ENCODE measurements at places on chromosomes 4 and X.

DNA sequence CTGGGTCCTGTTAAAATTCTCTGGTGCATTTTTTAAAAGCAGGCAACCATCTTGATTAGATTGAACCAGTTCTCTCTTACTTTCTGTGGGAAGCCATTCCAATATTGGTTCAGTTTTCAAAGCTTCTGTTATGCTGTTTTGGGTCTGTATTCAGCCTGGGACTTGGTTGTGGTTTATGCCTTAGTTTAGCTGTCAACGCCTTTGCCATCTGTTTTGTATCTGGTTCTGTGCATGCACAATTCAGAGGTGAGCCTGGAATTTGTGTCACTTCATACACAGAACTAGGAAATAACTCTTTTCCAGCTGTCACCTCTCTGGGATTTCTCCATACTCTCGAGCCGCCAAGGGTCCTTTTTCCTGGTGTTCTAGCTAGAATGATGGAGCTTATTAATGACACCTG is 46.2 kb downstream of the STAP1 start:
- DNase-seq, result no peak

DNA sequence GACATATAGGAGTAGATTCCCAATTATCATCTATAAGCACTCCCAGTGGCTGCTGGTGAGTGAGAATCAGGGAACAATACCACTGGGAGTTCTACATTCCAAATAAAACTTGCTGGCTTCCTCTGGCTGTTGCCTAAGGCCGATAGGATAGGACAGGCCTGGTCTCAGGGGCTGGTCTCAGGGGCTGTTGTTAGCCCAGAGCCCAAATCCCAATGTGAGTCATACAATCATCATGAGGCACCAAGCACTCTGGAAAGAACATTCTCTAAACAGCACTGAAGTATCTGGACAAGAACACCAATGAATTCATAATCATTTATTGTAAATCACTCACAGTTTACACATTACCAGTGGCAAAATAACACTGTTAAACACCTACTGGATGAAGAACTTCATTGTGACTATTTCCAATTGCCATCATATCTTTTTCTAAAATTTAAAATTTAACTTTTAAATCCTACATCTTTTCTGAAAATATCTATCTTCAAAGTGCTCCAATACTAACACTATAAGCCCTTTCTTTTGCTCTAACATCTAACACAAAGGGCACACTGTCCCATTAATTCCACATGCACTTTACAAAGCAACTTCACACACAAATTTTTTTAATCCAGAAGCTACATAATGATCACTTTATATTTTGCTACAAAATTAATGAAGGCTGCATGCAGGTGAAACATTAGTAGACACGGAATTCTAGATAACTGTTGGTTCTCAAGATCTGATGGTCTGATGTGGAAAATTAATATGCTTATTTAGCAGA is 67.6 kb upstream of the TMEM150C start:
- no peak for DNase-seq

DNA sequence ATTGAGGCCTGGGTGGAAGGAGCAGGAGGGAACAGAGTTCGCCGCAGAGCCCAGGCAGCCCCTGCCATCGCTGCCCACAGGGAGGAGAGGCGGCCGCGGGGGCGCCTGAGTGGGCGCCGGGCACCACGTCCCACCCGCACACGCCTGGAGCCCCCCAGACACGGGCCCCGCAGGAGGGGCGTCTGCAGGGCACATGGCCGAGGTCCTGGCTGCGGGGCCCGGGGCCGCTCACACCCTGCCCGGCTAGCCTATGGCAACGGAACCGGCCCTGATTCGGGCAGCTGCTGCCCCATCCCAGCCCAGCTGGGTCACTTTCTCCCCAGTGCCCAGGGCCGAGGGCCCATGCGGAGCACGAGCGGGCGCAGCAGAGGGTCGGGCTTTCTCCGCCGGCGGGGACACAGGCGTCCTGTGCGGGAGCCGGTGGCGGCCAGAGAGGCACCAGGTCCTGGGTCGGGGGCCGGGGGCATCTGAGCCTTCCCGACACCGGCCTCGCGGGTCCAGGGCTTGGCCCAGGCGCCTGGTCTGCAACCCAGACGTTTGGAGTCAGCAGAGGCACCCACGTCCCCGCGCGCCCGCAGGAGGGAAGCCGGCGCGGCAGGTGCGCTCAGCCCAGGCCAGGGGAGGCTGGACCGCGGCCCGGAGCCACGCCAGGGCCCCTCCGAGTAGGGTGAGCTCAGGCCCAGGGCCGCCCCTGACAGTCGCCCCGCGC is 91.2 kb downstream of the FAM53A start:
- DNase-seq, result no peak

DNA sequence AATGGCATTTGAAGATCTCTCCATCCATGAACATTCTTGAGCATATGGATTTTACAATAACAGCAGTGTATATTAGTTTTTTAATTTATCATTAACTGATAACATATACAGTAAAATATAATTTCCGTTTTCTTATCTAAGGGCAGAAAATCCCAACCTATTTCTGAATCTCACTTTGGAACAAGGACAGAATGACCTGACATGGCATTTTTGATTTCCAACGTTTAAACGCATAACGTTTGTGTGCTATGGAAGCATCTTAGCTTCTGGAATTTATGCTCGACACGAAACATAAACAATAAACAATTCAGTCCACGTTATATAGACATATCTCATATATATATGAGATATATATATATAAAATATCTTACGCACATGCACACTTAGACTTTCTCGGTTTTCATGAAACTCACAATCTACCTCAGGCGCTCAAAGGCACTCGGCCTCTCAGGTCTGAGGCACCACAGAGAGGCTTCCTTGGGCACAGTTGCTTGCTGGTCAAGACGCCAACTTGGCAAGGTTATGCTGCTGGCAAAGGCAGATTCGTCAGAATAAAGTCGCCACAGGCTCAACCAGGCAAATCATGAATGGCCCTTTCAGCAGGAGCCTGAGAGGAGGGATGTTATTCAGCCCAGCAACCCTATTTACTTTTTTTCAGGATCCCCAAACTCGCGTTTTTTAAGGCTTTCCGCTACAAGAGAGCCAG is 1.0 kb upstream of the UGT8 start:
- no peak for DNase-seq

DNA sequence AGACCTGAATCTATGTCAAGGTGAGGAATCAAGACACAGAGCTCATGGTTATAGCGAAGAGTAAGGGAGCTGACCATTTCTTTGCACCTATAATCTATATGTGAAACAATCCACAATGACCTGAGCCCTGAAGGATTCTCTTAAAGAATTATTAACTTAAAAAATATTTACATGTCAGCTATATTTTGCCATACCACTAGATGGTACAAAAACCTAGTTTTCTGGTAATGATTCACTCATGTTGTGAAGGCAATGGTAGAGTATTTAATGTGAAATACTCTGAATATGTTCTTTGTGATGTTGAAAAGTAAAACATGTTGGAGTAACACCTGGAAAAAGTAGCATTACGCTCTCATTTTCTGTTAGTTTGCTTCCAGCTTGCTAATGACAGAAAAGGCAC is 40.0 kb downstream of the VGLL1 start:
- no peak for DNase-seq

- no peak for DNase-seq
Observed at GRCh38 chr4:73442275-73442674, 6.3 kb downstream of the AFP start.

DNA sequence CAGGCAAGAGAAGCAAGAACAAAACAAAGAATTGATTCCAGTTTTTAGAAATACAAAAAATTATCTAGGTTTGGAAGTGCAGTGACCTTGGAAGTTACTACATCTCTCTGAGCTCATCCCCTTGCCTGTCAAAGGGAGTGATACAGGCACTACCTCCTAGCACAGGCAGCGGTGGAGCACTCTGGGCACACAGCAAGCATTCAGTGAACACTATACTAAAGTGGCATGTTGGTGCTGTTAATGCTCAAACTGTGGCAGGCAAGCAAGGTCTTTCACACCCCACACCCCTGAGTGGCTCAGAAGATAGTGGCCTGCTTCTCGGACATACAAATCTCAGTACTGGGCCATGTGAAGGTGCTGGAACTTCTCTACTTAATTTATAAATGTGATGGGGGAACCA is 51.2 kb downstream of the DRD5 start:
- no peak for DNase-seq

- DNase-seq, result no peak
Observed at GRCh38 chr4:138053641-138054301, 188.4 kb downstream of the SLC7A11 start.

DNA sequence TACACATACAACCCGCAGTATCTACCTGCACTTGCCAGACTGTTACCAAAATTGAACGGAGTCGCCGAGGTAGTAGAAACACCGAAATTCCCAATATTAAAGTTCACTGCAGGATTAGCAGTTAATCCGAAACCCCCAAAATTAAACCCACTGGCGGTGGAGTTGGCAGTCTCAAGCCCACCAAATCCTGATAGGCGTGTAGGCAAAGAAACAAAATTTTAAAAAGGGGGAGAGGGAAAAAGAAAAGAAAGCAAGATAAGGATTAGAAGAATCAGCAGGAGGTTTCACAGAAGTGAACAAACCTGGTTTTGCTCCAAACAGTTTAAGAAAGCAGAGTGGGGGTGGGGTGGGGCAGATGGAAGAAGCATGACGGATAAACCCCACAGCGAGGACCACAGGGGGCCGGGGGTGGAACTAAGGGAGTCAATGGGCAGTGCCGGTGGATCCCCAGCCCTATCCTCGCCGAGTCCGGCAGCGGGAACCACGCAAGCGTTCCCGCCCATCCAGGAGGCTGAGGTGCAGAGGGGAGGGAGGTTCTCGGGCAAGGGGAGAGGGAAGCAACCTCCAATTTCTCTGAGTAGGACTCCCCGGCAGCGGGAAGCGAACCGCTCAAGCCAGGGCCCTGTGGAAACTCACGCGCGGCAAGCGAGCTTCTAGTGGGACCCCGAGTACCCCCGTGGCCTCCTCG is 599 bp downstream of the NUP54 start:
- DNase-seq, result no peak

DNA sequence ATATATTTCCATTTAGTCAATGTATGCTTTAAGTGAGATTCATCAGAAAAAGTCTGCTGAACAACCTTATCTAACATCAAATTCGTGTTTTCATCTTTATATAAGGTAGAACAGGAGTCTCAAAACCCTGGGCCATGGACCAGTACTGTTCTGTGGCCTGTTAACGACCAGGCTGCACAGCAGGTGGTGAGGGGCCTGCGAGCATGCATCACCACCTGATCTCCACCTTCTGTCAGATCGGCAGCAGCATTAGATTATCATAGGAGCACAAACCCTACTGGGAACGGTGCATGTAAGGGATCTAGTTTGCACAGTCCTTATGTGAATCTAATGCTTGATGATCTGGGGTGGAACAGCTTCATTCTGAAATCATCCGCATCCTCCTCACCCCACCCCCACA is 3.2 kb downstream of the CTSO start:
- DNase-seq, result no peak

- DNase-seq, result no peak
Observed at GRCh38 chr4:189850239-189850856, 90.3 kb upstream of the FRG1 start.

DNA sequence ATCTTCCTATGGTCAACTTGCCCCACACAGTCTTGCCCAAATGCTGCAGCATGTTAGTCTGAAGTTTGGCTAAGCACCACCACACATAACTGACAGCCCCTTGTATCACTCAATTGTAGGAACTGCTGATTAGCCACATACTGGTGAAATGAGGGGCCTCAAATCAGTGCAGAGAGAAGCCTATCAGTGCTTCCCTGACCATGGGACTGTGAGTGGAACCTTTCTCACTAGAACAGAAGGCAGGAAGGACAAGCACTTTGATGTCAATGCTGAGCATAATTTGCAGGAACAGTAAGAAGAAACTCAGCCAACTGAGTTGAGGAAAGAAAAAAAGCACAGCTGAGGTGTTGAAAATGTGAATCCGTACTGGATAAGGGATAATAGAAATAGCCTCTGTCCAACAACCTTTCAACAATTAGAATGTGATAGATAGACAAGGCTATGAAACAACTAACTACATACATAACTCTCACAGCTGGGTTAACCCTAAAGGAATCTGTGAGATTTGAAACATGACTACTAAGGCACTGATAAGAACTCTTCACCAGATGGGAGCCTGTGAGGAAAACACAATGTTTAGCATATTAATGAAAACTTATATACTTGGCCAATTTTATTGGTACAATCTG is 136.6 kb upstream of the SH3RF1 start:
- DNase-seq, result no peak

DNA sequence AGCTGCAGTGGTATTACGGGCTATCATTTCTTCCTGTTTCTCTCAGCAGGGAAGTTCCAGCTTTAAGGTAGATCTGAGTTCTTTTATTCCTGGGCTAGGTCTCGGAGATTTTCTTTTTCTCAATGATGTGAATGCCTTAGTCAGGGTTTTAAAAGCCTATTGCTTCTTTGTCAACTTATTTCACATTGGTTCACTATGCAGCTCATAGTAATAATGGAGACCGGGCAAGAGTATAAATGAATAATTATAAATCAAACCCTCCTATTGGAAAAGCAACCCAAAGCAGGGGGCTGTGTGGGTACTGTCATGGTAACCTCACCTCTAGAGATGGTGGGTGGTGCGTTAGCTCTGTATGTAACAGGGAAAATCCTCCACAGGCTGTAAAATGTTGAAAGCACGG is 563.6 kb downstream of the RPA4 start:
- DNase-seq, result no peak

DNA sequence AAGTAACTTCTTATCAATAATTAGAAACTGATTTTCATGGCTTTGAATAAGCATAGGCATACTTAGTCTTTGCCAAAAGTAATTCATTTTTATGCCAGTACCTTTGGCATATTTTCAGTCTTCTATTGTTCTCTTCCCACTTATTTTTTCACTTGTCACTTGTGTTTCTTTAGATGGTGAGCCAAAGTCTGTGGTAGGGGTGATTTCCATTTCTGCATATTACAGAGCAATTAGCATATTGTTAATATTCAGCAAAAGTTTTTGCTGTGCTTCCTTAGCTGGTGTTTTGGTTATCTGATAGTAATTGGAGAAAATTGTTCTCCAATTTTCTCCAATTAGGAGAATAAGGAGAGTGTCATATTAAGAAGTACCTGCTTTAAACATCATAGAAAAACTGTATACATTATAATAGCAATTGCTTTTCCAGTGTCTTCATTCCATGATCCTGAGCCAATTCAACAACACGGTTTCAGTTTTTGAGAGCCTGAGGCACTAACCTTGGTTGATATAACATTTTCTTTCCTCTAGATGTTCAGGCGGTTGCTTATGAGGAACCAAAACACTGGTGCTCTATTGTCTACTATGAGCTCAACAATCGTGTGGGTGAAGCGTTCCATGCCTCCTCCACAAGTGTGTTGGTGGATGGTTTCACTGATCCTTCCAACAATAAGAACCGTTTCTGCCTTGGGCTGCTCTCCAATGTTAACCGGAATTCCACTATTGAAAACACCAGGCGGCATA is 64.7 kb downstream of the SMAD1 start:
- DNase-seq, result no peak
